Uterus (tissue), 4 donors: ENCODE measurements at places on chromosomes 1 and 21.

DNA sequence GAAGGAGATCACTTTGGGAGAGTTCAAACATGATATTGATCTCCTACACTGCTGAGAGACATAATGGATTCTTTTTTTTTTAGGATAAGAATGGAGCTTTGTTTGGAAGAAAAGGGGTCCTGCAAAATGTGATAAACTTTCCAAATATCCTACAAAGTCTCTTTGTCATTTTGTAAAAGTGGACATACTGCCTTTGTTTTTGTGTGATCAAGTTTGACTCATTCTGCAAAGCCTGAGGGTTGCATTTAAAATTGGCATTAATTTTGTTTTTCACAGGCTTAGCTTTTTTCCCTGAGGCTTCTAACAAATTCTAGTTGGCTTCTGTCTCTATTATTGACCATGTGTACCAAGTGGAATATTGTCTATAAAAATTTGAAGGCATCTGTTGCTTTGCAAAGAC lies 113.2 kb downstream of the AK5 start:
- no peak for DNase-seq

GRCh38 chr1:204350857-204351573 lies 8.7 kb downstream of the PLEKHA6 start:
- DNase-seq, result peak; percentile 79

- DNase-seq, result peak; percentile 70
Observed at GRCh38 chr1:115302390-115302961, 35.6 kb downstream of the NGF start.

DNA sequence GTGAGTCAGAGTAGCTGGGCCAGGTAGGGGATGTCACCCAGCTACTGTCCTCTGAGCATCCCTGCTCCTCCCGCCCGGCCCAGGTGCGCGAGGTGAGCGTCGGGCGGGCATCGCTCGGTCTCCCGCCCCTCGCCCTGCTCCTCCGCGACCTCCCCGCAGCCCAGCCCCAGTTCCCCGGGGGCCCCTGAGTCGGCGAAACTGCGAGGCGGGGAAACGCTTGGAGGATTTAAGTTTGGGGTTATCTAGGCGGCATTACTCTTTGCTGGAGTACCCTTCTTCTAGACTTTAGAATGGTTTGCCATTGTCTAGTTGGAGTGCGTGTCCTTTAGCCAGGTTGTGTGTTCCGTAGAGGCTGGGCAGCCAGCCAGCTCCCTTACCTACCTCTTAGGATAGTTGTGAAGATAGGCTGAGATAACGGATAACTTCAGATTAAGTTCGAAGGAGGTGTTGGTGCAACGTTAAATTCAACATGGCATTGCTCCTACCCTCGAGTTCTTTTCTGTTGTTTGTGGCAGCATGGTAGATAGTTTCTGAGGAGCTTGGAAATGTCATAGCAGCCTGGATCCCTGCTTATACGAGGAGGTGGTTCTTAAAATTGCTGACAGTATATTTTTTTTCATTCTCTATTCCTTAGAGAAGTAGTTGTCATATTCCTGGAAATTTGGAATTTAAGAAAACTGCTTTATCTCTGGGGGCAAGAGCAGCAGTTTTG lies 697 bp downstream of the AGO3 start:
- DNase-seq, result no peak

DNA sequence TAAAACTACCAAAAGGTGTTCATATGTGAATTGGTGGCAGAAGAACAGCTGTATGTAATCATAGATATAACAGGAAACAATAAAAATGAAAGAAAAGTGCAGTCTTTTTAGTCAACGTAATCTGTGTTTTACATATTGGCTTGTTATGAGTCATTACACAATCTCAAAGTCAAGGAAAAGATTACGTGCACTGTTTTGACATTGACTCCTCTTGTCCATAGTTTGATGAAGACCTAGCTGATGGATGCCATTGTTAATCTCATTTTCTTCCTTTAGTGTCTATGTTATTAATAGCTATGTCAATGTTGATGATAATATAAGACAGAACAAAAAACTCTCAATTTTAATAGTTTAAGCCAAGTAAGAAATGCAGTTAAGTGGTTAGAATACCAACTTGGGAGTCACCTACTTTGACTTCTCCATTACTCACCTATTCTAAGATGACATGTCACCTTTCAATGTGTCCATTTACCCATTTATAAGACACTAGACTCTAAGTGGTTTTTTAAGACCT lies 84.5 kb upstream of the SAMSN1 start:
- no peak for DNase-seq

GRCh38 chr1:244362476-244362875 lies 89.2 kb downstream of the ADSS2 start:
- DNase-seq, result no peak
